CMK (cell line): ENCODE measurements at places on chromosomes 16 and 17.

DNA sequence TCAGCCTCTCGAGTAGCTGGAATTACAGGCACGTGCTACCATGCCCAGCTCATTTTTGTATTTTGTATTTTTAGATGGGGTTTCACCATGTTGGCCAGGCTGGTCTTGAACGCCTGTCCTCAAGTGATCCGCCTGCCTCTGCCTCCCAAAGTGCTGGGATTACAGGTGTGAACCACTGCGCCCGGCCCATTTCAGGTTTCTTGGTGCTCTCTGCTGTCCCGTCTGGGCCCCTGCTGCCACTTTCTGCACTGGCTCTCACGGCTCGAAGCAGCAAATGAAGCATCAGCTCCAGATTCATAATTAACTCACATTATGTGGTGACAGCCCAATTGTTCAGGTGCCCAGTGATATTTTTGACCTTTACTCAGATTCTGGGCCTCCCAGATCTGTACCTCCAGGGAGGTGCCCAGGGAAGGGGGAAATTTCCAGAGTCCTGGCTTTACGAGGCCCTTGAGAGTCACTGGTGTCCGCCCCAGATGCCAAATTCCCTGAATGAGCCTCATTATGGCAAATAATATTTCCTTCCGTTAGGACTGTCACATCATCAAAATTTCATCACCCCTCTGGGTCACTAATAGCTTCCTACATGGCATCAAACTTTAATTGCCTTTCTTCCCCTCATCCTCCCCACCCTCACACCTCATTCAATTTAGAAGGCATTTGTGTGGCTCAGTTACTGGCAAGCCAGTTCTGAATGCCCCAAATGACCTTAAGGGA lies 9.0 kb downstream of the SDK2 start:
- no peak for DNase-seq

DNA sequence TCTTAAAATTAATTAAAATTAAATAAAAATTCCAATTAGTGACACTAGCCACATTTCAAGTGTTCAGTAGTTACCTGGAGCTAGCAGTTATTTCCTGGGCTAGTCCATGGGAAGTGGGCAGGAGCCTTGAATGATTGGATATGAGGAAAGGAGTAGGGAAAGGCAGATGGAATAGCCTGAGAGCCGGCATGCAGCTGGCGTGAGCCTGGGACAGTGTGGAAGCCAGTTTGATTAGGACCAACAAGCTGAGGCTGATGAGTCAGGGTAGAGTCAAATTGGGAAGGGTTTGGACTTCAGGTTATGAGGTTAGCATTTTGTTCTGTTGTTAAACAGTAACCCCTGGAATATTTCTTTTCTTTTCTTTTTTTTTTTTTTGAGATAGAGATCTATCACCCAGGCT lies 15.3 kb upstream of the GNA13 start:
- DNase-seq, result no peak

DNA sequence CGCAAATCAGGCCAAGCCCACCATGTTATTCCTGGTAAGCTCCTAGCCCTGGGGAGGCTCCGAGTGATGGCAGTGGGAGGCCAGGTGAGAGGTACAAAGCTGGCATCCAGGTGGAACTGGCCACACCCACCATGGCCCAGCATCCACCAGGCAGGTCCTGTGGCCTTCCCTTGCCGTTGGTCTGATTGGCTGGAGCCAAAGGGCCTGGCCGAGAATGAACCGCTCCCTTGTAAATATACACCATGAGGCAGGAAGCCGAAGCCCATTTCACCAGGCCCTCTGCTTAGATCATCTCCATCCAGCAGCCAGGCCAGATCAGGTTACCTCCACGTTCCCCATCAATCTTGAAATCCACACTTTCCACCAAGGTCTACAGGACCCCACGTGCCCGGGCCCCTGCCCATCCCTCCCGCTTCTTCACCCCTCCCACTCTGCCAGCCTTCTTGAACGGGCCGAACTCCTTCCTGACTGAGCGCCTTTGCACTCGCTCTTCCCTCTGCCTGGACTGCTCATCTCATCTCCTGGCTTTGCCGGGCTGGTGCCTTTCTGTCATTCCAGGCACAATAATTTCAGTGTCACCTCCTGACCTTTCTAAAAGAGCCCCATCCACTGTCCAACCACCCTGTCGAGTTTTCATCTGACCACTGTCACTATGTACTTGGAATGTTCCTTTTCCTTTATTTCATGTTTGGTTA lies 5.8 kb downstream of the SOCS1 start:
- DNase-seq, result no peak

GRCh38 chr16:85169333-85170065 lies 57.2 kb upstream of the CIBAR2 start:
- DNase-seq, result no peak

- no peak for DNase-seq
Measured at GRCh38 chr17:78842881-78843565, 2.4 kb upstream of the USP36 start.

DNA sequence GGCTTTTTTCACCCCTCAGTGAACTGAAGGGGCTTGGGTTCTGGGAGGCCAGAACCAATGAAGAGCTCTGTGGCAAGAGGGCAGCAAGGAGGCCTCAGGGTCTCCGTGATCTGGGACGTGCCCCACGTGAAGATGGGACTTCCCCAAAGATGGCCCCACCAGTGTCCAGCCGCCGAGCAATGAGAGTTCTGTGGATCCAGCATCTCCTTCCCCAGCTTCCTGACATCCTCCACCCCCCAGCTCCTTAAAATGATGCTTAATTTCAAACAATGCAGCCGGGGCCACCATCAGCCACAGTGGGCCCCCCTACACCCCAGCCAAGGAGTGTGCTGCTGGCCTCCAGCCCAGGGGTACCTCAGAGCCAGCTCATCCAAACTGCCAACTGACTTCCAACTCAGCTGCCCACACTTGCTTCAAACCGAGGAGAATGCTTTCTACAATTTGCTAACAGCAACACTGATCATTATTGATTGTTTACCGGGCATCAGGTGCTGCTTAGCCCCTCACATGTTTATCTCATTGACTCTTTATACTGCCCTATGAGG lies 5.9 kb upstream of the SPPL2C start:
- DNase-seq, result no peak

DNA sequence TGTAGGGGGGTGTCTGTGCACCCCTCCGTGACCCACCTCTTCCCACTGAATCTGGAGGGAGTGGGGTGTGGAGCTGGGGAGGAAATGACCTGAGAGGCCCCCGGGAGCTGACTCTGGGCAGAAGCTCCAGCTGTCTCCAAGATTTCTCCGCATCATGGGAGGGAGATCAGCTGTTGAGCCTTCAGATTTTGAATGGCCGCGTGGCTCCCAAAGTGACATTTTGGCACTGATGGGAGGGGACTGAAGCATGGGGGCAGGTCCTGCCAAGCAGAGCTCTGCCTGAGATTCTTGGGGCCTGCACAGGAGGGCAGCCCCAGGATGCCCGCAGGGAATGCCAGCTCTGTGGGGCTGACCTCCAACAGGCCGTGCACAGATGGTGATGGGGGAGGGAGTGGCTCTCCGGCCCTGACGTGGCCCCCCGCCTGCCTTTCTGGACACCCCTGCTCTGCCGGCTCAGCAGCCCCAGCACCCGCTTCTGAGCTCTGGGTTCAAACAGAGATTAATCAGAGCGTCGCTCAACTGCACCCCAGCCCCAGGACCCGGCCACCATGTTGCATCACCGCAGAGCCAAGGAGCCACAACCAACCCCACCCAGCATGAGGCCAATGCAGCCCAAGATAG lies 25.3 kb upstream of the UBE2I start:
- DNase-seq, result no peak

- no peak for DNase-seq
Measured at GRCh38 chr16:74472010-74472409, 50.7 kb upstream of the CLEC18B start.

GRCh38 chr17:72922219-72922618 lies 170.3 kb downstream of the SLC39A11 start:
- no peak for DNase-seq

GRCh38 chr17:41678411-41678906 lies 10.2 kb upstream of the EIF1 start:
- DNase-seq, result no peak

DNA sequence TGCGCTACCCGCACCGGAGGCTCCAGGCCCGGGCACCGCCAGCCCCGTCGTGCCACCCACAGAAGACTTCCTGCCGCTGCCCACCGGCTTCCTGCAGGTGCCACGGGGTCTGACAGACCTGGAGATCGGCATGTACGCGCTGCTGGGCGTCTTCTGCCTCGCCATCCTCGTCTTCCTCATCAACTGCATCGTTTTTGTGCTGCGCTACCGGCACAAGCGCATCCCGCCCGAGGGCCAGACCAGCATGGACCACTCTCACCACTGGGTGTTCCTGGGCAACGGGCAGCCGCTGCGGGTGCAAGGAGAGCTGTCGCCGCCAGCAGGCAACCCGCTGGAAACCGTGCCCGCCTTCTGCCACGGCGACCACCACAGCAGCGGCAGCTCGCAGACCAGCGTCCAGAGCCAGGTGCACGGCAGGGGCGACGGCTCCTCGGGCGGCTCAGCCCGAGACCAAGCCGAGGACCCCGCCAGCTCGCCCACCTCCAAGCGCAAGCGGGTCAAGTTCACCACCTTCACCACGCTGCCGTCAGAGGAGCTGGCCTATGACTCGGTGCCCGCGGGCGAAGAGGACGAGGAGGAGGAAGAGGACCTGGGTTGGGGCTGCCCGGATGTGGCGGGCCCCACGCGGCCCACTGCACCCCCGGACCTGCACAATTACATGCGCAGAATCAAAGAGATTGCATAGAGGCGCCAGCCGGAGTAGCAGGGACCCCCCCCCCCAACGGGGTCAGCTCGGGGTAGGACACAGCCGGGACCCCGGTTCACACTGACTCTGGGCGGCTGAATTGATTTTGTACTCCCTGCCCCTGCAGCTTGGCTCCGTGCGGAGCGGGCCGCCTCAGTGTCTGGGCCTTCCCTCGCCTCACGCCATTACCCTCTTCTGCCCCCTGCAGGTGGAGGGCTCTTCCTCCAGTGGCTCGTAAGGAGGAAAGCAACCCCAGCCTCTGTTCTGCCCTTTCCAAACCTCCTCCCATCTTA lies 58.5 kb downstream of the TMEM132E start:
- peak; percentile 31 for DNase-seq

DNA sequence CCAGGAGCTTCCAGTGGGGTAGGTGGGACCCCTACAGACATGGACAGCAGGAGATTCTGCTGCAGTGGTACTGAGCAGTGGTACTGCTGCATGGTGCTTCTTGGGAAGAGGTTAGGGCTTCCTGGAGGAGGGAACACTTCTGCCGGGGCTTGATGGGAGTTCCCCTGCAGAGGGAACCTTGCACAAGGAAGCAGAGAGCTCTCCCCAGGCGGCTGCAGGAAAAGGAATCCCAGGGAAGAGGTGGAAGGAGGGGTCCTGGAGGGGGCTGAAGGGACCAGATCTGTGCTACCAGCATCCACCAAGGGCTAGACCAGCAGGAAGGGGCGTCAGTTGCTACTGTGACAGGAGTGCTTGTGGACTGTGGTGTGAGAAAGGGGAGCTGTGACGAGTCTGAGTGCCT lies 10.6 kb downstream of the RIPOR1 start:
- no peak for DNase-seq

- DNase-seq, result no peak
Measured at GRCh38 chr16:8519179-8519578, 71.1 kb downstream of the TMEM114 start.

DNA sequence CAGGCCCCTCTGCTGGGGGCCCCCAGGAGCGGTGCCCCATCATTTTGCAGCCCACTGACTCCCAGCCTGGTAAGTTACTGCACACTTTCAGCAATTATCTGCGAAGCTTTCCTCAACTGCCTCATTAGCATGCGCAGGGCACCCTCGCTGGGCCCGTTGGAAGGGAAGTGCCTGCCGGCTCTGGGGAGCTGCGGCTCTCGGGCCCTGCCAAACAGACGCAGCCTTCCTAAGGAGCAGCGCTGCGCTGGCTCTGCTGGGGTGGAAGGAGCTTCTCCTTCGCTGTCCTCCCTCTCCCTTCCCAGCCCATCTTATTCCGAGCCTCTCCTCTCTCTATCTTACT lies 71.0 kb downstream of the RBBP6 start:
- DNase-seq, result no peak

DNA sequence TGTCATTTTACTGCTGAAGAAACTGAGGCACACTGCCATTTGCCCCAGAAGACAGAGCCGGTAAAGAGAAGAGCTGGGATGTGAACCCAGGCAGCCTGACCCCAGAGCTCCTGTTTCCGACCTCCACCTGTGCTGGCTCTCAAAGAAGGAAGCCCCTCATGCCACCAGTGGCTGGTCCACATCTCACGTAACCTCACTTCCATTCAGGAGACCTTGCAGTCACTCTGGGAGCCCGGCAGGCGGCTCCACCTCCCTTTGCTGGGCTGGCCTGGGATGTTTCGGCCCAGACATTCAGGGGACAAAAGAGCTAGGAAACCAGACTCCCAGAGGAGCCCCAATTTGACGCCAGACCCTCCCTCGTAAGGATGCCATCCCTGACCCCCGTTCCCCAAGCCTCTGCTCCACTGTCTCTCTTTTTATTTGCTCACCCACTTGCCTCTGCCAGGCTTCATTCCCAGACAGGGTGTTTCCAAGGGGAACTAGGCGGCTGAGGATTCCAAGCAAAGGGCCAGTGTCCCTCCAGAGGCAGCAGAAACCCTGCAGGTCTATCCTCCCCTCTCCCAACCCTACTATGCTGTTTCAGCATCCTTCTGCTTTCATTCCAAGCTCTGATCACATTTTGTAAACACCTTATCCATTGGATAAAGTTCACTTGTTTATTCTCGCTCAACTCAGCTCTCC lies 2.8 kb downstream of the TAF1C start:
- DNase-seq, result no peak

DNA sequence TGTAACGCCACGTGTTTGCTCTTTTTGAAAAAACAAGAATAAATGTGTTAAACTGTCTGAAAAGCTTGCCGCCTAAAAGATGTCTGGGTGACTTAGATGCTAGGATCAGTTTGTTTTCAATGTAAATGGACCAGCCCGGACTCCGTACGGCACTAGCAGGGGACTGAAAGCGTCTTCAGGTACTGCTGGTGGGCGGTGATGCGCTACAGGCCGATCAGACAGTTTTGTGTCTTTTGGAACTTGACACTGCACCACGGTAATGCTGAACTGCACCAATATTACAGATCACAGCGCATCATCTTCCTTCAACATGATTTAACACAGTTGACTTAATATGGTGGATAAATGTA lies 727 bp upstream of the MBTPS1 start:
- DNase-seq, result peak; percentile 20

GRCh38 chr17:6097005-6097279 lies 26.8 kb downstream of the WSCD1 start:
- DNase-seq, result no peak

DNA sequence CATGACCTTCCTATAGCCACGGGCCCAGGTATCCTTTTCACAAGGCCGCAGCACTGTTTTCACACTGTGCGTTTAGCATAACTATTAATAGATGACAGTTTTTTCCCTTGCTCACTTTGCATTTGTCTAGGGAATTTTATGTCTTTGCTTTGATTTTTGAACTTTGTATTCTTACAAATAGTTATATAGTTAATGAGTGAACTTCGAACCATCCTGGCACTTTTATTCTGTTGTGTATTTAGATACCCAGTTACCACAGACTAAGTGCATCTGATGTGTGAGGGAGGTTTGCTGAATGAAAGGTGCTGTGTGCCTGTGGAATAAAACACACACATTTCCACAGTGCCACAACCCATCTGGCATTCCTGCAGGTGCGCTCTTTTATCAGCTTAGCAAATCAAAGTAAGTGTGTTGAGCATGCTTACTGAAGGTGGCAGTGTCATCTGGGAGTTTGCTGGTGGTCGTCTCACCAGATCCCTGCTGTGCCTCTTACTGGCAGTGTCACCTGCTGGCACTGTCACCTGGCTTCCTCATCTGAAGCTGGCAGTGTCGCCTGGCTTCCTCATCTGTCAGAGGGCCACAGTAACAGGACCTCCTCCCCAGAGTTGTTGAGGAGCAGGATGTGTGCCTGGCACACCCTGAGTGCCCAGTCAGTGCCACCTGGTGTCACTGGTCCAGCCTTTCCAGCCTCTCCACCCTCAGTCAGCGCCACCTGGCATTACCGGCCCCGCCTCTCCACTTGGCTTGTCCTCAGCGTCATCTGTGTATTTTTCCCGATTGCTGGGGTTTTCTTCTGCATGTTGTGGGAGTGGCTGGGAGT lies 37.6 kb downstream of the USP10 start:
- DNase-seq, result no peak
